ENCODE measurements at places on chromosomes 12 and 14.

GRCh38 chr12:102948941-102949352 lies 8.5 kb upstream of the ASCL1 start:
- peak; percentile 46 for DNase-seq

- no peak for DNase-seq
These were observed 58.7 kb downstream of the DRAM1 start for GRCh38 chr12:101935890-101936746.

- no peak for DNase-seq
These were observed 371 bp upstream of the REM2 start for GRCh38 chr14:22882529-22883172.

- DNase-seq: no peak
These were observed 4.8 kb downstream of the ARHGAP9 start for GRCh38 chr12:57474862-57475261.

GRCh38 chr14:96888593-96888992 lies 91.4 kb downstream of the VRK1 start:
- no peak for DNase-seq

DNA sequence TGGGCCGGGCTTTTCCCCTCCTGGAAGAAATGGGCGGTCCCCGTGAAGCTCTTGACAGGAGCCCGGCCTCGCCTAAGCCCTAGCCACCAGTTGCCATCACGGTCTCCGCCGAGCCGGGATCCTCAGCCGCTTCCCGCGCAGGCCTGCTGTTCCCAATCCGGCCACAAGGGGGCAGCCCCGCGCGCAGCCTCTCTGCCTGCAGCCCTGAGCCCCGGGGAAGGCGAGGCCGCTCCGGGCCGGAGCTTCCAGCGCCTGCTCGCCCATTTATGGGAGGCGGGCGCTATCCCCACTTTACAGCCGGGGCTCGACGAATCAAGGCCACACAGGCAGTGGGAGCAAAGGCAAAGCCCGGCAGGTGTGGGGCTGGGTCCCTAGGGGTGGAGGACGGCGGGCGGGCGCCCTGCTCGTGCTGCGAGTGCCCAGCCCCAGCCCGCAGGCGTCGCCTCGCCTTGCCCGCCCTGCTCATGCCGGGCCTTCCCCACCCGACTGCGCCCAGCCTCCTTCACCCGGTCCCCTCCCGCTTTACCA lies 61.5 kb downstream of the LGMN start:
- peak; percentile 91 for DNase-seq

GRCh38 chr12:111314953-111315539 lies 53.8 kb downstream of the PHETA1 start:
- DNase-seq: no peak

DNA sequence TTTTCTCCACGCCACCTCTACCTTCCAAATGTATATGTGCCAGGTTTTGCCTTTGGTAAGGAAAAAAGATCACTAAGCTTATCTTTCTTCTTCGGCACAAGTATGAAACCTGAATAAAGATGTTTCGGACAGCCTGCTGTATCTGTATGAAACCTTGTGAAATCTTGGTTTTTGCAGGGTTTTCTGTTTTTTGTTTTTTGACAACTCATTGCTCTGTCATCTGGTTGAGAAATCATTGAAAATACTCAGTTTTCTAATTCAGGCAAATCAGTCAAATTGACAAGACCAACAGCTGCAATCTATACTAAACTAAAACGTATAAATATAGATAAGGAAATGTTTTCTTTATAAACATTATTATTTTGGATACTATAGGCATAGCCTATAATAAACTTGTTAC lies 63.1 kb upstream of the FGD4 start:
- DNase-seq: no peak

Measured in A549 (cell line).